ENCODE measurements at places on chromosomes 7 and 10.

DNA sequence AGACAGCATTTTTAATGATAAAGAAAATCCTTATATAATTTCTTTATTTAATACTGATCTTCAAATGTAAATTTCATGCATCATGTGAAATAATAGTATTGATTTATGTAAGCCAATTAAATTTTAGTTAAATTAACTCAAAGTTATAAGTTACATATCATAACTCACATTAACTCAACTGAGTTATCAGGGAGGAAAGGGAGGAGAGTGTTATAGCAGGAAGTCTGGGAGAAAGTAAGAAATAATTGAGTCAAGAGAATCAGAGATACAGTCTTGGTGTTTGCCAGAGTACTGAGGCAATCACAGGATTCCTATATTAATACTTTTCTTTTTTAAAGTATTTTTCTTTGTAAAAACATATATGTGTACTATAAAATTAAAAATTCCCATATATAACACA lies 4.0 kb downstream of the BICC1 start:
- no peak for DNase-seq

GRCh38 chr7:157472311-157473050 lies 135.7 kb downstream of the DNAJB6 start:
- no peak for DNase-seq

- no peak for DNase-seq
Measured at GRCh38 chr7:129773328-129773731, 161.8 kb downstream of the NRF1 start.

DNA sequence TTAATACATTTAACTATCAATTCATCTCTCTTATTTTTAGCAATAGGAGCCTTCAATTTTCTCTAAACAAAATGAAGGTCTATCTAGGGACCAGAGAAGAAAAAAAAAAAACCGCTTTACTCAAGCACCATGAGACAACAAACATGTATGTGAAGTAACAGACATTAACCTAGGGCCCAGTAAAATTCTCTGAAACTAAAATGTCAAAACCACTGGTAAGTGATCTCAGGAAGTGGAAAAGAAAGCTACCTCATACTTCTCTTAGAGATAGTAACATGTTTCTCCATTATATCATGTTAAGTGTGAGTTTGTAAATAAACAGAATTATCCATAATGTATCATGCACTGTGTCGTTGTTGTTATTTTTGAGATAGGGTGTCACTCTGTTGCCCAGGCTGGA lies 35.4 kb upstream of the PTER start:
- DNase-seq, result no peak

- DNase-seq, result no peak
Measured at GRCh38 chr10:59900048-59900727, 6.2 kb downstream of the CCDC6 start.

GRCh38 chr7:70654979-70655378 lies 477.0 kb upstream of the GALNT17 start:
- no peak for DNase-seq

DNA sequence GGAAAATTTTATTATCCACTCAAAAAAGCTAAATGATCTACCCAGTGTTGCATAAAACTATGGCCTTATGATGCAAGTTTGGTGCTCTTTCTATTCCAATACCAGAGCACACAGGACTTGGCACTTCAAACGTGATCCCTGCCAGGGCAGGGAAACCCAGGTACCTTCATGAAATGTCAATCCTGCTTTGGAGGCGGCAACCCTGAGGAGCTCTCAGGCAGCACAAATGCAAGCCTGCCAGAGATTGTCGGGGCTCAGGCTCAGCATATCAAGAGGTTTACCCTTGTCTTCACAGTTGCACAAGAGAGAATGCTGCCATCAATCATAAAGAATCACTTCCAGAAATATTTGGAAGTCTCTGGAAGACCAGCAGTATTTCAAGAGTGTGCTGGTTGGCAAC lies 151.5 kb downstream of the GLI3 start:
- DNase-seq, result no peak

- no peak for DNase-seq
Measured at GRCh38 chr7:133645884-133646391, 393.1 kb downstream of the EXOC4 start.

DNA sequence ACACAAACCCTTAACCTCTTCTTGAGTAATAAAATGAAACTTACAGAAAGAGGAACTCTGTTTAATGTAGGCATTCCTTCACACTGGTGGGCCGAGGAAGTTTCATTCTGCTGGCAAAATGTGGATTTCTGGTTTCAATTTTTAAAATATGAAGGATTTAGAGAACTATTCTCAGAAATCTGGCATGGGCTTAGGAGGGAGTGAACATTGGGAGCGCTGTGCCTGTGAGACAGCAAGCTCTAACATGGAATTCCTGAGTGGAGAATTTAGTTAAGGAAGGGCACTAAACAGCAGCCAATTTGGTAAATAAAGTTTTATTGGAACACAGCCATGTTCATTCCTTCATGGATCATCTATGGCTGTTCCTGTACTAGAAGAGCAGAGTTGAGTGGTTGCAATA lies 751.8 kb upstream of the IGFBP3 start:
- no peak for DNase-seq

- DNase-seq, result peak; percentile 31
Measured at GRCh38 chr7:101817471-101818286, at the start of gene CUX1. CUX1 (plus strand) TSS chr7:101817626; CDS start chr7:101817640, 14 bp downstream.

GRCh38 chr7:76423666-76424412 lies 911 bp upstream of the ZP3 start:
- no peak for DNase-seq

DNA sequence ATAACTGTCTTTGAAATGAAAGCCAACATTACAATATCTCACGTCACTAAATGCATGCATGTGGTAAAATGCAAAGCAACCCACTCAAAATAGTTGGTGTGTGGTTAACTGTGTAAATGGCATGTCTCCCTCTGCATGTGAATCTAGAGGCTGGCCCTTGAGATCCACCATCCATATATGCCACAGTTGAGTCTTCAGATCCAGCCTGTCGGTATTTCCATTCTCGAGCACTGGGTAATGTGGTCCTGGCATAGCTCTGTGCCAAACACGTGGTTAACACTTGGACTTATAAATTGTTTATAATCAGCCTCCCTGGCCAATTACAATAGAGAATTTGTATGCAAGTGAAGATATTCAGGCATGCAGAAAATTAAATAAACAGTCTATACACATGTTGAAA lies 90.3 kb downstream of the LYZL1 start:
- DNase-seq, result no peak

DNA sequence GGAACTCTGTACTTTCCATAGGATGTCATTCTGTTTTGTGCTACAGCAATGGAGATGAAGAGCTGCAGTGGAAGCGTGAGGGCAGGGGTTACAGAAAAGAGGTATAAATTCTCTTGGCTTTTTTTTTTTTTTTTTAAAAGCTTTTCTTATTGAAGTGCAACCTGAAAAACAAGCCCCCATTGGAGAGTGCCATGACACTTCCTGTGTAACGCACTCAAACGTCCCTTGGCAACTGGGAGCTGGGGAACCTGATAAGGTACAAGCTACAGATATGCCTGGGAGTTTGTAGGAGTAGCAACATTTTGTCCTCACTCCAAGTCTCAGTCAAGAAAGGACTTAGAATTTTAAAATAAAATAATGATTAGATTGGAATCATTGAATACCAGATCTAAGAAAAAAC lies 512.1 kb downstream of the RPS24 start:
- no peak for DNase-seq

- no peak for DNase-seq
Measured at GRCh38 chr10:42988517-42989395, 88.1 kb upstream of the RET start.

DNA sequence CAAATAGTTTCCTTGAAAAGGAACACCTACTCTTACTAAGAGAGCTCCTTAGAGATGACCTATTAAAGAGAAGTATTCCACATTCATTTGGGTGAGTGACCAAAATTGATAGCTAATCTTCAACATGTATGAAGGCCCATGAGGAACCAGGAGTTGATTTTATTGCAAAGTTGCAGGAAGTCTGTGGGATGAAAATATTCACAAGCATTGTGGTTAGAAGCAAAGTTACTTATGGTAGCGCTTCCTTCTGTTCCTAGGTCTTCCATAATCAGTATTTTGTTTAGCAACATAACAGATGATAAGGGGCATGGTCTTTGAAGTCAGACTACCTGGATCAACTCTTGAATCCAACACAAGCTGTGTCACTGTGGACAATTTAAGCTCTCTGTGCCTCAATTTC lies 164.5 kb downstream of the DGKB start:
- no peak for DNase-seq

DNA sequence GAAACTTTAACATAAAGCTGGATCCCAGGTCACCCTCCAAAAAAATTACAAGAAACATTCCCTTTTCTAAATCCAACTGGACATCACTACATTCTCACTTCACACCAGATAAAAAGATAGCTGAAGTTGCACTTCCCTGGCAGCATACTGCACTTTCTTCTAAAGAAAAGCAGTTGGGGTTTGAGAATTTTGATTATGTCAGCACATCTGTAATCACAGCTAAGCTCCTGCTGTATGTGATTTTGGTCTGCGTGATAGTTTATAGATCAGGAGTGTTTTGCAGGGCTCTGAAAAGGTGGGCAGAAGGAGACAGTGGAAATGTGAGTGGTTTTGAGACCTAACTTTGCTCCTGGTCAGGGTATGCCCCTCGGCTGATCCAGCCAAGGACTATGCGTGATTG lies 199.1 kb upstream of the AKR1E2 start:
- DNase-seq, result no peak

GRCh38 chr7:79977481-79977880 lies 157.2 kb upstream of the GNAI1 start:
- no peak for DNase-seq

- no peak for DNase-seq
Measured at GRCh38 chr10:128852449-128852848, 614.6 kb upstream of the MGMT start.

GRCh38 chr10:86974484-86974883 lies 6.2 kb downstream of the ADIRF start:
- no peak for DNase-seq

DNA sequence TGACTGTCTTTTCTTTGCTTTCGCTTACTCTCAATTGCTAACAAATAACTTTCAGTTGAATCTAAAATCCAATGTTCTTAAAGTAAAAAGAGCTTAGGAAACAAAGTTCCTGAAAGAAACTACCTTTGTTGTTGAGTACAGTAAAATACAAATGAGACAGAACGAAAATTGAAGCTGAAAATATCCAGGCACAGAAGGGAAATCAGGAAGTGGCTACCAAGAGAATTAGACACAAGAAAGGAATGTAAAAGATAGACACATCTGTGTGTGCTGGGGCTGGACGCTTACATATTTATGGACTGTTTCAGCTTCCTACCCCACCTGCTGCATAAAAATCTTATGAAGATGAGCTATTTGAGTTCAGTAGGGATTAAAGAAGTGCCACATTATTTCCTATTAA lies 161.7 kb upstream of the PLXDC2 start:
- DNase-seq, result no peak

DNA sequence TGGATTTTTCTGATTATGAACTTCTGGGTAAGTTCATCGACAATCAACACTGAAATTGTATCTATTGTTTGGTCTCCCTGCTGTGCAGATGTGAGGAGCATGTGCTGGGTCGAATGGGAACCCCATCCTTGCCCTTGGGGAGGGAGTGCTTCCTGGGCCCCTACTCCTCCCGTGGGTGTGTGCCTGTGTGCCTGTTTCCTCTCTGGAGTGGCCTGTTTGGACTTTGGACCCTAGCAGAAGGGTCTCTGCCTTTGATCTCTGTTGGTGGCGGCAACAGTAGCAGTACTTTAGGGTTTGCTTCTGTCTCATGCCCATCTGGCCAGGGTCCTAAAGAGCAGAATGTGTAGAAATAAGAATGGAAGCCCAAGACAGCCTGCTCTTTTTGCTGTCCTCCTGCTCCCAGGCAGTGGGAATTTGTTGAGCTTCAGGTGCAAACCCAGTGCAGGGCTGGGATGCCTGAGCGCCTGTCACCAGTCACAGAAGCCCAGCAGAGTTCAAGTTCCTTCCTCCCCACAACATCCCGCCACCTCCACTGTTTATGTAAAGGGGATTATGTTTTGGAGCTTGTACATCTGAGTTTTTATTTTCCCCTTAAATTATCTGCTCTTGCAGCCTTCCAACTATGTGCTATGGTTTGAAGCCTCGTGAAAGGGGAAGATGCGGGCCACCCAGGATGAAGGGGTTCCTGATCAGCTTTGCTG lies 1.5 kb upstream of the TACR2 start:
- DNase-seq, result no peak

DNA sequence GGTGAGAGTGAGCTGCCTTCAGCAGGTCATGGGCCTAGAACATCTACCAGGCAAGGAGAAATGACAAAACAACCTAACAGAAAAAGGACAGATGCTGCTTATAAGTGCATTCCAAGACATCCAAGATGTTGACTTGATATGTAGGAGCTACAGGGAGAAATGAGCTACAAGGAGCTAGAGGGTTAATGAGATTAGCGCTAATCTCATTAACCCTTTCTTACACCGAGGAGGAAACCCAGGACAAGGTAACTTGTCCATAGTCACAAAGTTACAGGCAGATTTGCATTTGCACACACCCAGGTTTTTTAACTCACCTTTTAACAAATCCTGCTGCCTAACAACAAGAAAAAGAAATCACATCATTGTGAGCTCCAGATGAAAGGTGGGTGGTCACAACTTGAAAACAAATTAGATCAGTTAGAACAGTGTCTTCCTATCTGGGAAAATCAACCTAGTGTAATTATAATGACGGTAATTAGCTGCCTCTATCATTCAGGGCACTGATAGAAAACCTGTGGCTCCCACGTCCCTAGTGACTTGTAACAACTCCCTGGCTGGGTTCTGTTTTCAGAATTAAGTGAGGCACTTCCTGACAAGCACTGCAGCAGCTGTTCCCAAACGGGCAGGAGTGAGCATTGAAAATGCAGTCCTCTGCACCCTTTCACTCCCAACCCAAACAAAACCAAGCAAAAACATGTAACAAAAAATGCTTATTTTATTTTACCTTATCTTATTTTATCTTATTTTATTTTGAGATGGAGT lies 5.7 kb downstream of the KIAA1549 start:
- no peak for DNase-seq

All from femur (tissue), 1 donor.